SHP77 (cell line): ENCODE measurements at places on chromosomes 2 and 18.

- DNase-seq, result no peak
These were observed 362.8 kb upstream of the SLC14A2 start for GRCh38 chr18:45252474-45252873.

GRCh38 chr2:184078496-184078895 lies 519.8 kb upstream of the ZNF804A start:
- no peak for DNase-seq

GRCh38 chr2:210170196-210170445 lies 1.1 kb downstream of the KANSL1L start:
- DNase-seq, result no peak

- DNase-seq, result no peak
These were observed 18.6 kb downstream of the SF3B1 start for GRCh38 chr2:197416268-197416667.

- no peak for DNase-seq
These were observed 142.6 kb upstream of the FHL2 start for GRCh38 chr2:105541189-105542050.

DNA sequence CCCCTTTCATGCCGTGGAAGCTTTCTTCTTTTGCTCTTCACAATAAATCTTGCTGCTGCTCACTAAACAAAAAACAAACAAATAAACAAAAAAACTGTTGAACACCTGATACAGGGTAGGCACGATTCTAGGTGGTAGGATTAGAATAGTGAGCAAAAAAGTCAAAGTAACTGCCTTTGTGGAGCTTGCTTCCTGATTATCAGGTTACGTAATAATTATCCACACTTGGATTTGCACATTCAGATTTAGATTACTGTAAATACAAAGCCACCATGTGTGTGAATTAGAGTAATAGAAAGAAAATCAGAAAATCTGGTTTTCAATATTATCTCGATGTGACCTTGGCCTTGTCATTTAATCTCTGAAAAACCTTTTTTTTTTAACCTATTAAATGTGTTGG lies 307.1 kb downstream of the NRXN1 start:
- no peak for DNase-seq

DNA sequence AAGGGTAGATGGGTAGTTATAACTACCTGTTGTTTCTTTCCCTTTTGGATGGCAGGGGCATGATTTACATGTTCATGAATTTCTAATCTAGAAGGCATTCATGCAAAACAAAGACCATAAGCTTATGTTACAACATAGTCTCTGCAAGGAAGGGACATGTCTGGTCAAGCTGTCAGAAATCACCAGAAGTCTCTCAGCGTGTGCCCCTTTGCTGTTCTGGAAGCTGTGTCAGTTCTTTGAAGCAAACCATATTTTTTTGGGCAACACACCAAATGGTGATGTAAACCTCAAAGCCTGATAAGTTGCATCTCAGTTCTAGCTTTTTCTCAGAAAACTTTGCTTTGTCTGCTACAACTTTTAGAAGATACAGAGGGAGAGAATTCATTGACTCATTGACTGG lies 173.5 kb upstream of the CTAGE1 start:
- no peak for DNase-seq

GRCh38 chr2:43032213-43033015 lies 194.0 kb downstream of the ZFP36L2 start:
- DNase-seq, result no peak

- DNase-seq, result no peak
These were observed 110.9 kb upstream of the CCDC150 start for GRCh38 chr2:196528486-196529223.

DNA sequence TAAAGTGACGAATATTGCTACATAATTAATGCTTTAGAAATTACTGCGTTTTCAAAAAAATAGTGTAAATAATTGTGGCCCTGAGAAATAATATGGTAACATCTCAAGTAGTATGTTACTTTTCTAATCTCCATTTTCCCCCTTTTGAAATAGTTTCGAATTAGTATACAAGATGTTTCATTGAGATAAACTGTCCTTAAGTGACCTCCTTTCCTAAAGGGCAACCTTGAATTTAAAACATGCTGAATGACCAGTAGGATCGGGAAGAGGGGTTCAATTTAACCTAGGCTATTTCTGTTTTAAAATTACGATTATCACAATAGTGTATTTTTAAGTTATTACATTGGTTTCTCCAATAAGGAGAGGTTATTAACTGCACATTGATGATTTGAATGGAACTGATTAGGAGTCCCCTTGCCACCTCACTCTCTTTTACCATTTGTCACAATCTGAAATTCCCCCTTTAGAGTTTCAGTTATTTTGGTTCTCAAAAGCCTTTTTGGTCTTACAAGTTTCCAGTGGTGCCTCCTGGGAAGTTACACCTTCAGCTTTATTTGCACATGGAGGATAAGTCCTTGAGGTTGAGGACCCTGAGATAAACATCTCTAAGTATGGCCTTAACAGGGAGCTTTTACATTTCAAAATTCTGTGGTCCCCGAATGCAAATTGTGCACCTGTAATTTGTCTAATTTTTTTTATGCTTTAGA lies 2.3 kb downstream of the ACTR3 start:
- no peak for DNase-seq

- DNase-seq, result no peak
These were observed 67.2 kb downstream of the MBP start for GRCh38 chr18:77065221-77065981.

DNA sequence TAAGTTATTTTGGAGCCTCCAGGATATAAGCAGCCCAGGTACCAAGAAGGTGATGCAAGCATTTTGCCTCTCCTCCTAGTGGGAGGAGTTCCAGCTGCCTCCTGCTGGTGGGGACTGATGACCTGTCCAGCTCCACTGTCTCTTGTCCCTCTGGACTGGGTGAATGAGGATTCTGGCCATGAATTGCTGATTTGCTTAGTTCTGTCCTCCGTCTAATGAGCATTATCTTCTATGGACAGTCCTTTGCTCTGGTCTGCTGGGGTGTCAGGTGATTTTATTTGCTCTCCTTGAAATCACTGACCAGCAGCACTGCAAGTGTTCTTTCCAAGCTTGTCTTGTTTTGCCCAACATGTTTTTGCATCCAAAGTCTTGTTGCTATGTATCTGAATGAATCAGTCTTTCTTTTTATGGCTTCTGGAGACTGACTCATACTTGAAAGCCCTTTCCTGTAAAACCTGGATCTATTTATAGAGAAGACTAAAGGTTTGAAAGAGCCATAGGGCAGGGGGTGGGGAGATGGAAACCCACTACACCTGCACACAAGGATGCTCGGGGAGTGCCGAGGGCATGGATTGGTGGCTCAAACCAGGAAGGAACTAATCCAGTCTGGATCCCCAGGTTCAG lies 40.5 kb upstream of the EFHD1 start:
- DNase-seq, result no peak

DNA sequence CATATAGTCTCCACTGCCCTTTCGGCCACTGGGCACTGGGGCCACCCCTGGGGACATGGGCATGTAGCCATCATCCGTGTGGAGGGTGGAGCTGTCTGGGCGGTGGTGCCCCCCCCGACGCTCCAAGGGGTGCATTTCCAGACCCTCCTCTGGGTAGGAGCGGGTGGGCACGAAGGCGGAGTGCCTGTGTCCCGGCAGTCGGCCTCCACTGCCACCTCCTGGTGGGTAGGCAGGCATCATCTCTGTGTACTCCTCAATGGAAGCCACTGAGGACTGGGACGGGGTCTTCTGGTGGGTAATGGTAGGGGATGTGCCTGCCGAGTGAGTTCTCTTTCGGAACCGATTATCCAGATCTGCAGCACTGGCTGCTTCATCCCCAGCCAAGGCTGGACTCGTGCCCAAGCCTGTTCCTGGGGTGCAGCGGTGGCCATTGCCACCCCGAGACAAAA lies 2.8 kb downstream of the IRS1 start:
- no peak for DNase-seq

GRCh38 chr2:67812682-67813081 lies 250.1 kb downstream of the C1D start:
- DNase-seq, result no peak

GRCh38 chr2:211144078-211144477 lies 587.7 kb downstream of the CPS1 start:
- DNase-seq, result no peak

- no peak for DNase-seq
These were observed 167.9 kb downstream of the FBXO15 start for GRCh38 chr18:73979742-73980141.

GRCh38 chr2:232697807-232698110 lies 628 bp downstream of the GIGYF2 start:
- DNase-seq, result peak; percentile 3

GRCh38 chr2:98568161-98568956 lies 40.0 kb downstream of the COA5 start:
- DNase-seq, result no peak

DNA sequence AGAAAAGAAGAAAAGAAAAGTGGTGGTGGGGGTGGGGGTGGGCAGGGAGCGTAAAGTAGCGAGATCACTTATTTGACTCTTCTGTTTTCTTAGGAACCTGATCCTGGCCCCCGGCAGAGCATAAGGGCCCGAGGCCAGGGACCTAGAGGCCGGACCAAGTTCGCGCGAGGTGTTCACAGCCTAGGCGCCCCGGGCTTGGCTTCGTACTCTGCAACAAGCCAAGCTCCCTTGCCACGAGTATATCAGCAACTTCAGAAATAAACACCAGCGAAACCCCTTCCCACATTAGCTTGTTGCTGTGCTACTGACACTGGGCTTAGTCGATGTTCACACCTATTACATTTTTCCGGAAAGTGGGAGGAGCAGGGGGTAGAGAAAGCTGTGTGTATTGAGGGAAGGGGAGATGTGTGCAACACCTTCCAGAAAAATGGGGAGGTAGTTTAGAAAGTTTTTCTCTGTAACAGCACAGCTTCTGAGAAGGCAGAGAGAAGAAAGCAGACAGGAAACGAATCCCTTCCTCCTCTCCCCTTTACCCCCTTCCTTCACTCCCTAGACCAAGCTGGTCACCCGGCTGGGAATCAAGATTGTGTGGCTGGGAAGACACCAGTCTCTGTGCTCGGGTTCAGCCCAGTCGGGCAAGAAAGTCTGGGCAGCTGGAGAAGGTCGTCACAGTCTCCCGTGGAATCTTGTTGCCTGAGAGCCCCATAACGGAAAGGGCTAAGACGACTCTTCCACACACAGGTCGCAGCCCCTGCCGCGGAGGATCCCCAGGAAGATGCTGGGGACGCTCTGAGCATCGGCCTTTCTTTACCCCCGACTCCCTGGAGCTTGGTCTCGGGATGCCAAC lies 12.0 kb upstream of the SATB2 start:
- DNase-seq, result no peak

DNA sequence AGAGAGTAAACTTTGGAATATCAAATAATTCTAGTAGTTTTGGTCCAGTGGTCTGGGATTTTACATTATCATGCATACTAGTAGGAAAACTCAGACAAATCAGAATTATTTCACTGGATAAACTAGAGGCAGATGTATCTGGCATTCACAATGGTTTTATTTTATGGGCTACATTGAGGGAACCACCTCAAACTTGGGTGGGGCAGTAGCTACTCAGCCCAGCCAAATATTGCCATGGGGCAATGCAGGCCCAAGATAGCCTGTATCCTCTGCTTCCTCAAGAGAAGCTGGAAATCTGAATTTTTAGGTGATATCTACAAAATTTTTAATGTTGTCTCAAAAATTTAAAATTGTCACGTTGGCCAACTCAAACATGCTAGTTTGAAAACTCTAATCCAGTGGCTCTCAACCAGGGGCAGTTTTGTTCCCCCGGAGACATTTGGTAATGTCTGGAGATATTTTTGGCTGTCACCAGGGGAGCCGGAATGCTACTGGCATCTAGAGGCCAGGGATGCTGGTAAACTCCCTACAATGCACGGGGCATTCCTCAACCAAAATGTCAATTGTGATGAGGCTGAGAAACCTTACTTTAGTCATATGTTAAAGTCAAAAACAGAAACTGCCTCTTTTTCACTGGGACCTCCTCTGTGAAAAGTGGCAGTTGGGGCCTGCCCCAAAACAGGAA lies 172.8 kb upstream of the SPRED2 start:
- DNase-seq, result no peak

GRCh38 chr2:206981739-206982340 lies 42.5 kb downstream of the CPO start:
- peak; percentile 62 for DNase-seq

GRCh38 chr2:230691005-230691647 lies 21.5 kb upstream of the CAB39 start:
- no peak for DNase-seq

DNA sequence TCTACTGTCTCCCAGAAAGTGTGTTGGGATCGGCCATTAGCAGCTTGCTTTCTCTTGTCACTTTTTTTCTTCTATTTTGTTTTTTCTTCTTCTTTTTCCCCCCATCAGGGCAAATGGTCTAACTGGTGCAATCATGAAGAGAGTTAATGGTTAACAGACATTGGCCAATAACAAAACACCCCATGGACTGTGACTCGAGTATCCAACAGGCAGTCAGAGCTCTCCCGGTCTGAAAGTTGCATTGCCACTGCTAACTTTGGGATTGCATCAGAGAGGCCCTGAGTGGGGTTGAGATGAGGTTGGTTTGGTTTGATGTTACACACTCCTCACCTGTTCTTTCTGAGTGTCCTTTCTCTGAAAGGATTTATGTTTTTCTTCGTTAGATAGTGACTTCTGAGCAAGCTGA lies 12.9 kb upstream of the SNORC start:
- no peak for DNase-seq

- no peak for DNase-seq
These were observed 379.4 kb upstream of the RAB12 start for GRCh38 chr18:8229787-8230186.
